ENCODE measurements at places on chromosomes 13 and 19.

GRCh38 chr19:32287811-32288227 is 57.6 kb upstream of the ZNF507 start:
- peak; percentile 10 for DNase-seq

- DNase-seq: no peak
These were observed 65.9 kb downstream of the KCNRG start for GRCh38 chr13:50080911-50081678.

DNA sequence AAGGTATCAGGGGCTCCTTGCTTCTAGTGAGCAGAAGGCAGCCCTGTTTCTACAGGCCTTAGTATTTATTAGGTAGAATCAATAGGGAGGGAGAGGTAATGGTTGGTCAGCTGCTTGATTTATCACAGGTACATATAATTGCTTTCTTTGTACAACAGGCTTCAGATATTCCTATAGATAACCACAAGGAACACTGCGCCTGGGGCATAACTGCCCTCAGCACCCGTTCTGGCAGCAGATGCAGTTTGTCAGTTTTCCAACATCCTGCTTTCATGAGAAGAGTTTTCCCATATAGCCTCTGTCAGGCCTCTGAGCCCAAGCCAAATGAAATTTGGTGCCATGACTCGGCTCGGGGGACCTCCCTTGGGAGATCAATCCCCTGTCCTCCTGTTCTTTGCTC is 12.4 kb upstream of the ZNF486 start:
- no peak for DNase-seq

DNA sequence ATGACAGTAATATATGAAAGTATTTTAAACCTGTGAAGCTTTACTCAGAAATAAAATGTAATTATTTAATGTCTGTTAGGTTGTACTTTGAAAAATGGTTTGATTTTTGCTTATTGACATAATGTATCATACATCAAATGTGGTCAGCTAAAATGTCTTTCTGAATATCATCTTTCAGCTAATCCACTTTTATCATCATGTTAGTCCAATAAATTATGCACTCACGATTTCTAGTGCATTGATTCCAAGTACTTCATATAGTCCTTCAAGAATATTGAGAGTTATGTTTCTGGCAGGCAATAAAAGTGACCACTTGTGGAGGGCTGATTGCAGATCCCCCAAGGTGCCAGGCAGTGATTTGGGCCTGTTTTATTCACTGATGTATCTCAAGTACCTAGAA is 1204.1 kb downstream of the OLFM4 start:
- no peak for DNase-seq

- DNase-seq: no peak
These were observed 10.1 kb downstream of the TDRD3 start for GRCh38 chr13:60407095-60407494.

DNA sequence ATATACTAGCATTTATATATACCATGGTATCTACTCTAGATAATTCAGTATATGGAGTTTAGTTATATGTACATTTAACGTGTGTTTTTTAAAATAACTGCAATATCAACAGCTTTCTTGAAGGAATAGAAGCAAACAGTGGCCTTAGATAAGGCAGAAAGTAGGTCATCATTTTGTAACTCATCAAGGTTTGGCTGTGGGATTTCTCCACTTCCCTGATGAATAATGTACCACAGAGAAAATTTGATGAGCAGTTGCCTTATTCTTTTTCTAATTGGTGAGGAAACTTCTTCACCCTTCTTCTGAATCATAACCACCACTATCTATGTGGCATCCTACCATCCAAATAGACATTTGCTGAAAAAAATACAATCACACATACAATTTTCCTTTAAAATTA is 590.2 kb upstream of the SPRY2 start:
- DNase-seq: no peak

DNA sequence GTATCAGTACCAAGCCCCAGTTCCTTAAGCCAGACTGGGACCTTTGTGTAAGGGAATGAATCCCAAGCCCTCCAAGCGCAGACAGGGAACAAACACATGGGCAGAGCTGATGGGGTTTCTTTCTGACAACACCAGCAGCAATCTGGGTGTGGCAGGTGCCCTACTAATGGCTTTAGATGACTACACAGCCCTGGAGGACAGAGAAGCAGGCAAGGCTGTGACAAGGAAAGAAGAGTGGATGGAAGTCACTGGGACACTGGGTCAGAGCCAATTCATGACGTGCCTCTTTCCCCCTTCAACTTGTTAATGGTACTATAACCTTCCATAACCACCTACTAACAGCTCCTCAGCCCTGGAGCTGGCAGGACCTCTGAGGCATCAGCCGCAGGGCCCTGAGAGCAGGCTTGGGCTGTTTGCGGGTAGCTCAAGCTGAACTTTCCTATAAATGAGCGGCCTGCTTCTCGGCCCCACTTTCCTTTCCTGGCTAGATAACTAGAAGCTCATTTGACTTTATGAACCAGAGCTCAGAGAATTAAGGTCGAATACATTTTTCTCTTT is 38.9 kb downstream of the RASL11A start:
- DNase-seq: no peak

GRCh38 chr19:46144756-46145155 is 3.3 kb upstream of the IGFL2 start:
- no peak for DNase-seq

GRCh38 chr19:504616-505015 is 2.7 kb upstream of the TPGS1 start:
- DNase-seq: no peak

GRCh38 chr19:38577826-38578225 is 39.9 kb downstream of the MAP4K1 start:
- DNase-seq: no peak
